Progenitor cell of endocrine pancreas (in vitro differentiated cells): ENCODE measurements at places on chromosomes 5 and 9.

- DNase-seq = no peak
Observed at GRCh38 chr5:139649082-139649991, 1.2 kb downstream of the CXXC5 start.

- peak; percentile 55 for DNase-seq
Observed at GRCh38 chr5:181223729-181224389, 778 bp downstream of the TRIM41 start.

DNA sequence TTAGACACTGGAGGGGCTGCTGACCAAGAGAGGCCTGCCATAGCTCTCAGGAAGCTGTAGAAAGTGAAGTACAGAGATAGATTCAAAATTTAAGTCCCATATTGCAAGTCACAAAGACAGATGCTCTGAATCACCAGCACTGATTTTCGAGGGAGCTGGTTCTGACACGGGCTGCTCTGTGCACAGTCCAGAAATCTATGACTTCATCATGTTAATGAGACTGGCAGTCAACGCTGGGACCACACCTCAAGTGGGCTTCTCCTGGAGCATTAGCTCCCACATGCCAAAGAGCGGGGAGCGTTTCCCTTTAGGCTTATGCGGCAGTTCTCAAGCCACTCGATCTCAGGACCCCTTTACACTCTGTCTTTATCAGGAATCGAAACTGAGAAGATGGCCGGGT, 34.2 kb upstream of the FAT2 start:
- no peak for DNase-seq

GRCh38 chr9:30459156-30459555, 1925.3 kb upstream of the ACO1 start:
- no peak for DNase-seq

- DNase-seq = no peak
Observed at GRCh38 chr5:137887831-137888230, 1.4 kb upstream of the PKD2L2 start.

DNA sequence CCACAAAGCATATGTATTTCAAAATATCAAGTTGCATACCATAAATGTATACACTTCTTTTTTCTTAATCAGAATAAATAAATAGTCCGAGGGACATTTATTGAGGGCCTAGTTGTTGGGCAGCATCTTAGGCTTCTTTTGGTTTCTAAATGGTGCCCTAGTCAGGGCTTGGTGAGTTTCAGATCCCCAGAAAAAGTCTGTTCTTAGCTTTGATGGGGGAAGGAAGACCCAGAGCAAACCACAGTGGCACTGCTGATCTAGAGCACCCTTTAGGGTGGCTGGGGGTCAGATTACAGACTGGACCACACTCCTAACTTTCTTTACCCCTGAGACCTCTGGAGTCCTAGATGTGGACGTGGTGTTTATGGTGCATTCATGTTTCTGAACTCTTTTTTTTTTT, 97.8 kb downstream of the C9orf152 start:
- DNase-seq = no peak

DNA sequence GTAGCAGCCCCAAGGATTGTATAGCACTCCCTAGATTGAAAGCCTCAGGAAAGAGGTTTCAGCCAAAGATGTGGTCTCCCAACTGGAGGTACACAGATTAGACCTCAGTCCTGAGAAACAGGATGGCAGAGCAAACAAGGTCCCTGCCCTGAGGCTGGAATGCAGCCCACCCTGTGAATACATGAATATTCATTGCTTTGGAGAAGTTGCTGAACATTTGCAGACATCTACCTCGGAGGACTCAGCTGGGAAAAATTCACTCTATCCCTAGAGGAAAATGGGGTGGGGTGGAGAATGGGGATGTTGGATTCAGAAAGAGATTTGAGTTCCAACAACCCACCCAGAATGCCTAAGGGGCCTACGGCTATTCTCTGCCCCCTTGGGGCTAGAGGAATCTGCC, 129.4 kb downstream of the SLIT3 start:
- no peak for DNase-seq

DNA sequence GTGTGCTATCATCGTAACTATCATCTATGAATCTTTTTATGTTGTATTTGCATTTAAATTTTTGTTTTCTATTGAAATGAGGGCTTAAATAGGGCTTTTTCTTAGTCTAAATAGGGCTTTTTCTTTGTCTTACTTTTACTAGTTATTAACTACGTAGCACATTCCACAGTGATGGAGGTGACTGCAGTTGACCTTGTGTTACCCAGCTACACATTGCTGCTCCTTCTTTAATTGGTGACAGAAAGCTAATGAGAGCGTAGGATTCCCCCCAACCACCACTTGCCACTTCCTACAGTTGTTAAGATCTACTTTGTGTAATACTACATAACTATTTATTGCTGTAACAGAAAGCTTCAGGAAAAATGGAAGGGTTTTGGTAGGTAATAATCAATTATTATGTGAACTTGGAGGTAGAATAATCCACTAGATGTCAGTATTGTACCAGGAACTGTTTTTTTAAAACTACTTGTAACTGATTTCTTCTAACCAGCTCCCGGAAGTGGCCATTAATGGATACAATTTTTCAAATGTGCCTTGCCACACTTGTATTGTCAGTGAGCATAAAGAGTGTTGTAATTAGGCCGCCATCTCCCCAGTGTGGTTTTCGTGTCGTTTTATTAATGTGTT, 18.0 kb downstream of the MTRR start:
- DNase-seq = no peak

DNA sequence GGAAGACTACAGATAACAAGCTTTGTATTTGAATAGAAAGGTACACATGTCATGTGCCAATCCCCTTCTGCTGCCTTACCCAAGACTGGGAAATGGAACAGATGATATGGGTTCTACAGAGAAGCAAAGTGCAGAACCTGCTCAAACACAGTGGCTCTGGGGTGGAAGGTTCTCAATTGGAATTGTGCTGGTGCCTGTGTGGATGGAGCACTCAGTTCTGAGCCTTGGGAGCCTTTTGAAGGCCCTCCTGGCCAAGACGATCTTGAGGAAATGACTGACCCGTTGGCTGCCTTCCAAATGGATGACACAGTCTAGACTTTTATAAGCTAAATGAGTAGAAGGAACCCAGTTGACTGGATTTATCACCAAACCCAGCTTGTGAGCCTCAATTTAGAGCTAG, 4.2 kb upstream of the PRSS3 start:
- no peak for DNase-seq

- no peak for DNase-seq
Observed at GRCh38 chr5:150263801-150264621, 25.6 kb downstream of the CAMK2A start.

- DNase-seq = no peak
Observed at GRCh38 chr5:131766689-131767088, 30.1 kb downstream of the FNIP1 start.

GRCh38 chr5:137086342-137086741, 412.8 kb downstream of the SPOCK1 start:
- DNase-seq = no peak

DNA sequence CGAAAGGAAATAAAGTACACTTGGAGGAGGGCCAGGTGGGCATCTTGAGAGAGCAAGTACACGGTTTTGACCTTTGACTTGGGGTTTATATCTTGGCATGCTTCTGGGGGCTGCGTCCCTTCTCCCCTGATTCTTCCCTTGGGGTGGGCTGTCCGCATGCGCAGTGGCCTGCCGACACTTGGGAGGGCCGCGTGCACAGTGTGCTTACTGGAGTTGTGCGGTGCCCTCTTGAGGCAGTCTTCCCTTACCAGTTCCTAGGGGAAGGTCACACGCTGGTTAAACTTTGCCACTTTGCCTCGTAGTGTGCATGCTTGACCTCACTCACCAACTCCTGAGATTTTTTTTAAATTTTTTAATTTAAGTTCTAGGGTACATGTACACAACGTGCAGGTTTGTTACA, 4.3 kb upstream of the CLPTM1L start:
- no peak for DNase-seq

DNA sequence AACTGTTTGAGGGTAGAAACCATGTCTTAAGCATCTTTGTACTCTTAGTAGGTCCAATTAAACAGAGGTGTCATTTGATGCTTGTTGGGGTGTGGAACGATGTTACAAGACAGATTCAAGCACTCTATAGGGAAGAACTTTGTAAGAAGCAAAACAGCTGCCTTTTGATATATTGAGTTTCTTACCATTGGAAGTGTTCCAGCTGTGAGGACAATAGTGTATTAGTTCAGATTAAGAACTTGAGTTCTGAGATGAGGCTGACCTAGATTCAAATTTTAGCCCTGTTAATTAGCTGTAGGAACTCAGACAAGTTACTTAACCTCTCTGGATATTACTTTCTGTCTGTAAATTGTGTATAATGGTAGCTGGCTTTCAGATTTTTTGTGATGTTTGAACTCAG, 19.6 kb upstream of the ZNF462 start:
- no peak for DNase-seq

- DNase-seq = no peak
Observed at GRCh38 chr5:172874647-172875504, 40.8 kb downstream of the ERGIC1 start.

GRCh38 chr9:130478152-130478551, 33.4 kb downstream of the ASS1 start:
- DNase-seq = no peak

GRCh38 chr9:27485158-27485557, 38.9 kb upstream of the IFNK start:
- no peak for DNase-seq
